ENCODE measurements at places on chromosomes 12 and 14. TPM values are rescaled to one million over a fixed set of nuclear protein-coding genes. Genes with fewer than 3 reads are reported as not detected.

DNA sequence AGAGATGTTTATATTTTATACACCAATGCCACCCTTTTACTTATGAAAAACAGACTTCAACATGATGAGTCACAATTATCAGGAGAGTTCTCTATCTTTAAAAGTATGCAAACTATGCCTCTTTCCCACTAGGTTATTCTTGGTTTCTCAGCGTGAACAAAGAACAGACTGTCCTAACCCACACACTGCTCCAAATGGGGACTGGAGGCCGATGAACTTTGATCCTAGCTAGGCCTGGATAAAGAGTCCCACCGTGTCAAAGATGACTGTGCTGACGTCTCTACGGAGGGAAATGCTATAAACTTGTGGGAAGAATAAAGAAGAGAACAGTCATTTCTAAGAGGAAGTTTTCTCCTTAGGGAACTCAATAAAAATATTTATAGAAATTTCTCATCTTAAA is 160.1 kb downstream of the EPS8 start:
- no peak for DNase-seq

DNA sequence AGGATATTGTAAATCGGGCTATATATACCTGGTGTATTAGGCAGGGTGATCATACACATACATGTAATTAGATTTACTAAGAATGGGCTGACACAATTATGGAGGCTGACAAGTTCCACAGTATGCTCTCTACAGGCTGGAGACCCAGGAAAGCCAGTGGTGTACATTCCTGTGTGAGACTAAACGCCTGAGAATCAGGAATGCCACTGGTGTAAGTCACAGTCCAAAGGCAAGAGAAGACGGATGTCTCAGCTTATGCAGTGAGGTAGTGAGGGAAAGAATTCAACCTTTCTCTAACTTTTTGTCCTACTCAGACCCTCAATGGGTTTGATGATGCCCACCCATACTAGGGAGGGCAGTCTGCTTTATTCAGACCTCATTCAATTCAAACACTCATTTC is 57.1 kb downstream of the METTL25 start:
- DNase-seq = no peak

GRCh38 chr14:75884198-75884611 is 97.6 kb downstream of the TGFB3 start:
- no peak for DNase-seq

GRCh38 chr12:110790301-110790700 is 47.6 kb upstream of the PPP1CC start:
- DNase-seq = no peak

The PSME1 gene
- 760 TPM for polyA plus RNA-seq

The TRHDE gene
- polyA plus RNA-seq = not detected

- no peak for DNase-seq
Observed at GRCh38 chr12:29160230-29160629, 11.2 kb downstream of the FAR2 start.

DNA sequence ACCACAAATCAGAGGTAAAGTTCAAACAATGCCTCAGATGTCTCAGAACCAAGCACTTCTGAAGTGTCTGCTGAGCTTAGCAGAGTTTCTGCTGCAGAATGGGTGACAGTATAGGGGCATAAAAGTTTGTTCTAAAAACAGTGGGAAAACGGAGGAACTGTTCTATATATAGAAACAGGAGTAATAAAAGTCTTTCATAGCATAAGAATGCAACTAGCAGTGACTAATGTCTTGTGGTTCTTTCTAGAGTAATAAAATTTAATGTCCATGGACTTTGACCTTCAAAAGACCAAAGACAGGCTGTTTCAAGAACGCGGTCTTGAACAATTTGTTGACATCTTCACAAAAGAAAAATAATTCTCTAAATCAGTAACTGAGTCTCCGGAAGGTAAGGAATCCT is 107.5 kb upstream of the FAR2 start:
- no peak for DNase-seq

GRCh38 chr12:77231501-77231918 is 166.1 kb upstream of the E2F7 start:
- no peak for DNase-seq
